ENCODE measurements at places on chromosomes 1 and 21.
A peak's percentile ranks its signal among the peaks of the same experiment; 100 is the strongest.

DNA sequence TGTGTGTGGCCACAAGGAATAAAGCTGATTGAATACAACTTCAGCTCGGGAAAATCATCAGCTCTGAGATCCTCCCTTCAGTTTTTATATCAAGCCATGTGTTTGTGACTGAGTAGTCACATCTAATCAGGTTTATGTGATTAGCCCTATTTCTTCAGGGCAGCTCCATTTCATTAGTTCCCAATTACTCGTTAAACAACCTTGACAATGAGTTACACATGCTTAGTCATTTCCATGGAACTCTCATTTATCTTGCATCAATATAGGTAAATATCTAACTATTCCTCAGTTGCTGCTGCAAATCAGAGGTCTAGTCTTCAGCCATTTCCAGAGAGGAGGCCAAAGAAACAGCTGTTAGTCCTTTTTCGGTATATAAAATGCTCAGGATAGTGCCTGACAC lies 16.3 kb downstream of the CRB1 start:
- DNase-seq: no peak

GRCh38 chr1:236354330-236355147 lies 39.5 kb upstream of the EDARADD start:
- no peak for DNase-seq

DNA sequence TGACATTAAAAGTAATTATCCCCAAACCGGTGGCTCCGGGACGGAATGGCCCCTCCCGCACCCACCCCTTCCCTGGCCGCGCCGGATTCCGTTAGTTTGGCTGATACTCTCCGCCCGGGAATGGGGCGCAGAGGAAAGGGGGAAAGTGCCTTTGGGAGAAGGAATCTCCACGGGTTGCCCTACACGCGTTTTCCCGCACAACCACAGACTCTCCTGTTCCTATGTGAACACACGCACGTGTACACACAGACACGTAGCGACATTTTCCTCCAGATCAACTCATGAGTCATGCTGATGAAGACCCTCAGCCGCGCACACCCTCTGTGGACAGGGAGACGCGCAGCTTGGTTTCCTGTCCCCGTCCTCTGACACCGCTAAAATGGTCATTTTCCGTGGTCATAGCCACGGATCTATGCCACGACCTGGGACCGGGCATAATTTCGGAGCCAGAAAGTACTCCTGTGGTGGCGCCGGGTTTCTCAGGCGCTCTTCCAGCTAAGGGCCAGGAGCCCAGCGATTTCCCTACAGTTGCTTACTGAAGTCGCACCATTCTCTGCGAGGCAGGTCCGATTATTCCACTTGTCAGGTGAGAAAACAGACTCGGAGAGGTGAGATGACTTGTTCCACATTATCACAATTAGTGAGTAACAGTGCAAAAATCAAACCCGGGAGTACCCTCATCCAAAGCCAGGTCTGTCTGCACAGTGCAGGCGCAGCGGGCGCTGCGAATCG lies 4.0 kb upstream of the DMRTA2 start:
- DNase-seq: no peak

- DNase-seq: no peak
Observed at GRCh38 chr1:216607067-216607697, 116.0 kb downstream of the ESRRG start.

DNA sequence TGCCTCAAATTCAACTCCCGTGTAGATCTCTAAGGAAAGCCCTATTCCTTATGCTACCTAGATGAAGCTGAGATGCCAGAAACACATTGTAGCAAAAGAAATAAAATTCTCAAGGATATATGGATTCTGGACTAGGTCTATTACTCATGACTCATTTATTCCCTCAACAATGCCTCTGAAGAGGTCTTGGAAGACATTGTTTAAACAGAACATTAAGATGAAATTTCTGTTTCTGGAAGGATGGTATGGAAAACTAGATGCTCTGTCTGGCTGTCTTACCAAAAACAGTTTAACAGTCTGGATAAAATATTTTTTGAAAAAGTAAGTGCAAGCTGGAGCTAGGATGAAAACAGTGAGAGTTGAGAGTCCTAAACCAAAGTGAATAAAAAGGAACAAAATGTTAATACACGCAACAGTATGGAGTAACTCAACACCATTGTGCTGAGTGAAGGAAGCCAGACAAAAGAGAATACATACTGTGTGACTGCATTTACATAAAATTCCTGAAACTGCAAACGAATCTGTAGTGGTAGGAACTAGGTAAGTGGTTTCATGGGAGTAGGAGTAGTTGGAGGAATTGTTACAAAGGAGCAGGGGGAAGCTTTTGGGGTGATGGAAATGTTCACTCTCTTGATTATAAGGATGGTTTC lies 59.3 kb upstream of the GNG12 start:
- no peak for DNase-seq

GRCh38 chr1:101017448-101017847 lies 8.1 kb downstream of the DPH5 start:
- no peak for DNase-seq

- DNase-seq: no peak
Observed at GRCh38 chr1:184502161-184502560, 115.3 kb downstream of the C1orf21 start.

DNA sequence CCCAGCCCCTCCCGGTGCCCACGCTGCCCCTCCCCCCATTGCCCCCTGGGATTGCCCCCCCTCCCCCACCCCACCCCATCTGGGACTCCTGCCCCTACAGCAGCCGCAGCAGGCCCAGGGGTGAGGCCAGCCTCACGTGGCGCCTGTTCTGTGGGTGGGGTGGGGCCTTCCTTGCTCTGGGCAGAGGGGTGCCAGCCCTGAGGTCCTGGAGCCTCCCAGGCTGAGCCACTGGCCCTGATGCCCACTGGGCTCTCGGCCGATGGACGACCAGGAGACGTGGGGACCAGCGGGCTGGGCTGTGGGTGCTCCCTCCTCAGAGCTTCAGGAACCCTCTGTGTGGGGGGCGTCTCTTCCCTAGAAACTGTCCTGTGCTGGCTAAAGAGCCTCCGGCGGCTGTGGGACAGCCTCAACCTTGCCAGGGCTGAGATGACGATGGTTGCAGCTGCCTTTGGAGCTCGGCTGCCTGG lies 5.8 kb upstream of the C1orf159 start:
- peak; percentile 55 for DNase-seq

DNA sequence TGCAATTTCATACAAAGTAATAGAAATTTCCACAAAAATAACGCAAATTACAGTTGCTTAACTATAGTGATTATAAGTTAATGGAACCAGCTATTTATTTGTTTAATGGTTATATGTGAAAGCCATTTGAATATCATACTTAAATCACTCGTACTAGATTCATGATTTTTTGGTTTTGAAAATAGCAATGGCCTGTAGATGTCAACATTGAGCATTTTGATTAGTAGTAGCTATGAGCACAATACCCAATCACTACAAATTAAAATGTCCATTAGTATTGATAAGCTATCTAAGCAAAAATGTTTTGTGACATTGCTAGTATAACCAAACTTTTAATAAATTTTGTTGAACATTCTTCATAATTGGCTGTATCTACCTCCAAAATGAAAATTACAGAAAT lies 10.0 kb downstream of the COL24A1 start:
- DNase-seq: no peak

DNA sequence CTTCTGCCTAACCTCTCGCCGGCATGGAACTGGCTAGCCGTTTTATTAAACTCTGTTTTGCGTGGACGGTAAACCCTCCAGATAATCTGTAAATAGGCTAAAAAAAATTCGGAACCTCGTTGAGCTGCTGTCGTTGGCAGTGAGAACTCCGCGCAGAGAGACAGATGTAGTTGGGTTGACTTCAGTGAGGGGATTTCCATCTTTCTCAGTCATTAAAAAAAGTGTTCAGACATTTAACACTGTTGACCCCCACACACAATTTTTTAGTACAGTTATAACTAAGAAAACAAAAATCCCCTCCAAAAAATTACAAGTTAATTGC lies 464 bp downstream of the PARK7 start:
- DNase-seq: no peak

DNA sequence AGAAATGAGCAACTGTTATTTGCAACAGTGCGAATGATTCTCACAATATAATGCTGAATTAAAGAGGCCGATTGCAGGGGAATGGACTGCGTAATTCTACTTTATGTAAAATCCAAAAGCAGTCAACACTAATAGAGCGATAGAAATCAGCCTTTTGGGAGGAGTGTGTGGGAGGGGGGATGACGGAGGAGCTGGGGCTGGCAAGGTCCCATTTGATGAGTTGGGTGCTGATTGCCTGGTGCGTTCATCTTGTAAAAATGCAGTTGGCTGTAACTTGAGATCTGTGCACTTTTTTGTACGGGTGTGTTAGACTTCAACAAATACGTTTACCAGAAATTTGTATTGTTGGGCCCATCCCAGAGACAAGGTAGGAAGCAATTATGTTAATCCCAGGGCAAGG lies 20.7 kb downstream of the TNFRSF8 start:
- no peak for DNase-seq

DNA sequence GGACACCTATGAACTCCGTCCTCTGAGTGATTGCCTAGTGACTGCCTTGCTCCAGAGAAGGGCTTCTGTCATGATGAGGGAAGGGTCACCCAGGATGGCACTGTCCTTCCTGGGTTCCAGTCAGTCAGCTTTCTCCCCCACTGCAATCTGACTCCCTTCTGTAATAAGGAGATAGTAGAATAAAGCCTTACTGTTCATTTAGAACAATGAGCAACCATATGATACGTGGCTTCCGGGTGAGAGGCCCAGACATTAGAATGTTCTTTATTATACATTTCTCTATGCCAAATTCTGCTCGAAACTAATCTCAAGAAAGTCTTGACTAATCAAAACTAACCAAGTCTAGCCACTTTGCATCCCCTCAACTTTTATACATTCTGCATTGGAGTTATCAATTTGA lies 8.5 kb upstream of the MTMR11 start:
- DNase-seq: no peak

GRCh38 chr1:32920833-32921232 lies 19.6 kb upstream of the TMEM54 start:
- DNase-seq: peak; percentile 84
